Hematopoietic multipotent progenitor cell treated with erythropoietin and hydrocortisone succinate and interleukin-3 and kit ligand, for 6 days (in vitro differentiated cells): ENCODE measurements at places on chromosomes 2 and 18.

- DNase-seq, result no peak
Measured at GRCh38 chr2:232903989-232904388, 33.9 kb downstream of the SNORC start.

DNA sequence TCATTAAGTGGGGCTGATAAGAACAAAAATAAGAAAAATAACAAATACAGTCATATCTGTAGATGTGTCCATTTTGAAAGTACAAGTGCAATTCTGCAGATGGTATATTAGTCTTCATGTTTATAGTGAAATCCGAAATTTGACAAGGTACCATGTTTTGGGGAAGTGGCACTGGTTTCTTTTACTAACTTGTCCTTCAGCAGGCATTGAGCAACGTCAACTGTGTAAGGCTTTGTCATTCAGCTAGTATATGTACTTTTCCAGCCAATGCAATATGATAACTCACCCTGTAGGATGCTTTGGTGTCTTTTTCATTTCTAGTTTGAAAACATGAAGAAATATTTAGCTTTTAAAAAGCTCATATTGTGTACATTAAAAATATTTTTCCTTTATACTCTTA is 139.9 kb downstream of the MCFD2 start:
- DNase-seq, result peak; percentile 25

GRCh38 chr18:3074087-3074486 is 61.1 kb upstream of the LPIN2 start:
- no peak for DNase-seq

GRCh38 chr2:149360106-149360505 is 29.7 kb downstream of the LYPD6 start:
- no peak for DNase-seq

DNA sequence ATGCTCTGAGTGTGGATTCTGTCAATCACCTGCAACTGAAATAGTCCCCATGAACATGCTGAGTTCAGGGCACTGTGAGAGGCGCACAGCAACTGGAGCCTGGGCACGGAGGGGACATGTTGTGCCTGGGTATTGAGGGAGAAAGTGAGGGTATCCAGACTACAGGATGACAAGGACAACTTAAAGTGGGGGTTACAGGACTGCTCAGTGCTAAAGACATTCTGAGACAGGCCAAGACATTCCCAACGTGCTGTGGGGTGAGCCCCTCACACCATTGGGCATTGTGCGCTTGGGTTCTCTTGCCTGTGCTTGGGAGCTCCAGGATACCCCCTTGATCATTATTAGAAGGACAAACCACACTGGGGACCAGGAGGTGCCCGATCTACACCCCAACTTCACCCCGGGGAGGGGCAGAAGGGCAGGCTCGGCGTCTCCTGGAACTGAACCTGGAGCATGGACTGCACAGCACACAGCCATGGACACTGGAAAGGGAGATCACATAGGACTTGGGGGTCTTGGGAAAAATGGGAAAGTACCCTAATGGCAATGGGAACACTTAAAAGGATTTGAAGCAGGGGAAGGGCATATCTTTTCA is 72.5 kb upstream of the HDAC4 start:
- DNase-seq, result no peak

- DNase-seq, result no peak
Measured at GRCh38 chr2:26187537-26188104, 14.7 kb downstream of the GAREM2 start.

DNA sequence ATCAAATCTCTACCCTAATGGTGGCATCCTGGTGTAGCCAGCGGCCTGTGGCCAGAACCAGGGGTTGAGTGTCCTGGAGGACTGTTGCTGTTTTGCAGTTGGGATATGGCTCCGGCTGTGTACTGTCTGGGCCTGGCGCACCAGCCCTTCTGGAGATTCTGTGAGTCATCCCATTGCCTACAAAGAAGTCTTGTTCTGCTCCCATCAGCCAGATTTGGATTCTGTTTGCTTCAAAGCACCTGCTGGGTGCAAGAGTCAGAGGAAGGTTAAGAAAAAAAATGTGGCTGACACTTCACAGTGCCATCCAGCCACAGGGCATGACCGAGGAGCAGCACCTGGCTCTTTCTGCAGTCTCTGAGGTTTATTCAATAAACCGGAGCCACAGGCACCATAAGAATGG is 41.0 kb upstream of the ASAP2 start:
- no peak for DNase-seq

DNA sequence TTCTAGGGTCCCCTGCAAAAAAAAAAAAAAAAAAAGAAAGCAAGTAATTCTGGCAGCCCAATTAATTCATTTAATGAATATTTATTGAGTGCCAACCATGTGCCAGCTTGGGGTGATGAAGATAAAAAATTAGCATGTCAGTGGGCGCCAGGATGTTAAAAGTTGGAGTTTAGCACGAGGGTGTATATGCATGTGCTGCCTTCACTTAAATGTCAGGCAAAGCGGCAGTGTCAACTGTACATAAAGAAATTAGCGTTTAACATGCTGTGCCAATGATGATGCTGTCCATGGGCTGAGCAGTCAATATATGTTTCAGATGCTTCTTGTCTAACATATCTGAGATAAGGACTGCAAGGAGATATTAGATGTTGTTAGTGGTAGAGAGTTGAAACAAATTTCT is 49.5 kb downstream of the ASAP2 start:
- no peak for DNase-seq

GRCh38 chr2:167787021-167787420 is 460.4 kb downstream of the STK39 start:
- no peak for DNase-seq

- DNase-seq, result no peak
Measured at GRCh38 chr18:47726550-47726949, 203.9 kb downstream of the SMAD2 start.

- peak; percentile 78 for DNase-seq
Measured at GRCh38 chr2:199738727-199739412, 112.1 kb downstream of the FTCDNL1 start.

DNA sequence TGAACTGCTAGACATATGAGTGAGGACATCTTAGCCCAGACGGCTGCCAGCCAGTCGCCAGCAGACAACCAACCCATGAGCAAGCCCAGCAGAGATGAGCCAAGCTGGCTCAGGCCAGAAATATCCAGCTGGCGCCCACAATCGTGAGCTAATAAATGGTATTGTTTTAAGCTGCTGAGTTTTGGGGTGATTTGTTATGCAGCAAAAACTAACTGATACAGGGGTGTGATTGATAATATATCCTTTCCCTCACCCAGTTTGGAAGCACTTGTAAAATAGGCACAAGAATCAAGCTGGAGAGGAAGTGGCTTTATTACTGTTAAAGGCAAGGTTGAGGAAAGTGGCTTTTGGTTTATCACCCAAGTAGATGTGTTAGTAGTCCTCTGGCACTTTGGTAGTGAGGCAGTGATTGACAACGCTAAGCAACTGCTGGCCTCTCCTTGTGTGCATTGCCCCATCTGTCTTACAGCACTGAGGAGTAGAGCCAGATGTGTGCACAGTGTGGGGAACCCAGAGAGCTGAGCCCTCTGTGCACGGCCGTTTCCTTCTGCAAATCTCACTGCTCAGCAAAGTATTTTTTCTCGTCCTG is 110.1 kb downstream of the MYO1B start:
- DNase-seq, result no peak

GRCh38 chr18:11392980-11393885 is 216.2 kb upstream of the SLC35G4 start:
- DNase-seq, result no peak

- no peak for DNase-seq
Measured at GRCh38 chr2:207437524-207438143, 92.1 kb upstream of the CREB1 start.
